ENCODE measurements at places on chromosomes 11 and 22.
A peak's percentile ranks its signal among the peaks of the same experiment; 100 is the strongest.

- DNase-seq: no peak
Observed at GRCh38 chr11:43905813-43906241, 25.2 kb downstream of the ALKBH3 start.

- no peak for DNase-seq
Observed at GRCh38 chr22:38415561-38416321, 39.3 kb downstream of the KCNJ4 start.

DNA sequence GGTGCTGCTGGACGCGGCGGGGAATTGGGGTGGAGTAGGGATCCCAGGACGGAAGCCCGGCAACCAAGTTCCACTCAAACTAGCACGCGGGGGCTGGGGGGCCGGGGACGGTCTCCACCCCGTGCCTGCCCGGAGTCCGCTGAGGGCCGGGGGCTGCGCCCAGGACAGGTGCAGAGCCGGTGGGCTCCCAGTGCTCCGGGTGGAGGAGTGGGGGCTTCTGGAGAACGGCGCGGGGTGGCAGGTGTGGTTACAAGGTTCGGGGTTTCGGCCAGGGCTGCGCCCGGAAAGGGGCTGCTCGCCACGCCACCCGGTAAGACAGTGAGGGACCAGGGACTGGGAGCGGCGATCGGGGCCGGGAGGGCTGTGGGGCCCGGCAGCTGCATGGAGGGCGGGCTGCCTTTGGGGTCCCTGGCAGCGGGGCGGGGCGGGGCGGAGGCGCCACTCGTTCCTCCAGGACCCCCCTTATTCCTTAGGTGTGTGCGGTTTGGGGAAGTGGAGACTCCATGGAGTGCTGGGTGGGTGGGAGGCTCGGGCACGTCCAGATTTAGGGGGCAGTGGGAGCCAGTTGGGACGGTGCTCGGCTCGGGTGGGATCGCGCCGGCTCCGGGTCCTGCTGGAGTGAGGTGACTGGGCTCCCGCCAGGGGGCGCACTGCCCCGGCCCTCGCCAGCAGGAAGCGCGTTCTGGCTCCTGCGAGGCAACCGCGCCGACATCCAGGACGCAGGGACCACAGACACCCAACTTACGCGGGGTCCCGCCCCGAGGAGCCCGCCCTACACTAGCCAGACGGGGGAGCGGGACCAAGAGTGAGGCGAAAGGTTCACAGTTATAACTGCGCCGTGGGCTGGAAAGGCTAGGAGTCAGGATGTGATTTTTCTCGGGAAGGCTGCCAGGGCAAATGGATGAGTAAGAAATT is 868 bp downstream of the TSPAN18 start:
- DNase-seq: peak; percentile 77

DNA sequence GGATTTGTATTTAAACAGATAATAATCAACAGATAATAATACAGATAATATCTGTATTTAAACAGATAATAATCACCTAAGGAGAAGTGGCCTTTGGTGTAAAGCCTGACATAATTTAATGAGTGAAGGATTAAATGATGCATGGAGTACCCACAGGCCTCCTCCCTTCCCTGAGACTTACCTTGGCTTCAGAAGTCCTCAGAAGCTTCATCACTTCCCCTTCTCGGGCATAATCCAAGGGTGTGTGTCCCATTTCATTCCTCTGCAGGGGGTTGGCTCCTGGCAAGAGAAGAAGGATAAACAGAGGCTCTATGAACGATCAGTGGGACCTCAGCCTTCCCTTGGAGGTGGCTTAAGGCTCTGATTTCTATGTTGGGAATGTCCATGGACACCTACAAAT is 85.5 kb upstream of the PHOX2A start:
- DNase-seq: peak; percentile 71

GRCh38 chr22:49480896-49481658 is 346.6 kb downstream of the BRD1 start:
- no peak for DNase-seq

DNA sequence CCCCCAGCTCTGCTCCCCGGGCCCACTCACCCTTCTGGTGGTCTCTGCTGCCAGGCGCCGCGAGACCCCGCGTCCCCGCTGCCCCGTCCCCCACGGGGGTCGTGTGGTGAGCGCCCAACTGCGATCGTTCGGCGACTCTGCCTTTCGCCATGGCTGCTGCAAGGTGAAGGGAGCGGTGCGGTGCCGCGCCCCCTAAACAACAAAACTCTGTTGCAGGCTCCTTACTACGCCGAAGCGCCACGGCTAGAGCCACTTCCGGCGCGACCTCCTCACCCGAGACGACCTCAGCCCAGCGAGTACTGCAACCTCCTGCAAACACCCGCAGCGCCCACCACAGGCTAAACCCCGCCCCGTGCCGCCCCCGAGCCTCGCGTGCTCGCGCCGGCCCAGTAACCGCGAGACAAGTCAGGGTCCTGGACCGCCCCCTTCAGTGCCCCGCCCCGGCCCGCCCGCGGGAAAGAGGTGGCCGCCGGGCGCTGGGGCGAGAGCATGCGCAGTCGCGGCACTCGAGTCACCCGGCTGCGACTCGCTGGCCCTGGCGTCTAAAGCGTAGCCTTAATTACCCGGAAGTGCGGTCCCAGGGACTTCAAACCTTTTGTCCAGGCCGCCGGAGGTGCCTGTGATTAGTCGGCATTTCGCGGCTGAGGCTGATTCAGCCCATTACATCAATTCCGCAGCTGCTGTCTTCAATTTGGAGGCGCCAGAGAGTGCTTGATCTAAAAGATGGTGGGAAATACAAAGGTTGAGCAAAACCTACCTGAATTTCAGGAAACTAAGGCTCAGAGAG is at the start of gene TMEM41B:
Gene TMEM41B, minus strand, starts transcription at position 303 of the 787 bp plus-strand sequence. Its CDS starts 152 bp downstream, at position 151.
- peak; percentile 99 for DNase-seq

- no peak for DNase-seq
Observed at GRCh38 chr11:44017443-44018126, 30.2 kb upstream of the ACCSL start.

GRCh38 chr22:49132009-49132408 is 695.7 kb downstream of the BRD1 start:
- DNase-seq: no peak

- peak; percentile 66 for DNase-seq
Observed at GRCh38 chr22:46504584-46504983, 32.8 kb downstream of the CELSR1 start.

- no peak for DNase-seq
Observed at GRCh38 chr22:47098121-47098520, 335.7 kb downstream of the TBC1D22A start.

DNA sequence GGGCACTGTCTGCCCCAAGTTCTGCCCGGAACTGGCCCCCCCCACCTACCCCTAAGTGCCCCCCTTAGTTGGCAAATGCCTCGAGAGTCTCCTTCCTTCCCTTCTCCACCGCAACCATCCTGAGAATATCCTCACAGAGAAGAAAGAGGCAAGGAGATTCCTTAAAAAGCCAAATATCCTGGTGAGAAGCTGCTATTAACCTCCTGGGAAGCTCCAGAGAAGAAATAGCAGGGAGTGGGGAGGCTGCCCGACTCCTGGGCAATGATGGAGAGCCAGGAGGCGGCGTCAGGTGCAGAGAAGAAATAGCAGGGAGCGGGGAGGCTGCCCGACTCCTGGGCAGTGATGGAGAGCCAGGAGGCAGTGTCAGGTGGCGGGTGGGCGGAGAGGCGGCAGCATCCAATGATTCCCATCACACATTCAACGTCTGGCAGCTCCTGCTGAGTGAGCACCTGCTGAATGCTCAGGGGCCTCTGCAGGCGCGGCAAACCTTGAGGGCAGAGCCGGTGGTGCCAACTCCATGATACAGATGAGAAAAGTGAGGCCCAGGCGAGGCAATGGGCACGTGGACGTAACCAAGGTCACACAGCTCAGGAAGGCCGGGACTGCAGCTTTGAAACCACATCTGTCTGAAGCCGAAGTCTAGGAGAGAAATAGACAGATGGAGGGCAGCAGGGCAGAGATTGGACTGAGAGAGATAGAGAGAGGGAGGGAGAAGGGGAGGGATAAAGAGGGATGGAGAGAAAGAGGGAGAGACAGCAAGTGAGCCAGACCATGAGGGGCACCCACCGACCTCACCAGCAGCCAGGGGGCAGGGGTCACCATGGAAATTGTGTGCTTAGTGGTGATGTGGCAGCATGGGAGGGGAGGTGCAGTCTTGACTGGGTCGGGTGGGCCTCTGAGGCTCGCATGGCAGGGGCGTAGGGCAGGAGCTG is 58.3 kb downstream of the CYTH4 start:
- DNase-seq: no peak

- DNase-seq: no peak
Observed at GRCh38 chr22:37781434-37782059, 26.2 kb upstream of the GCAT start.

GRCh38 chr11:66745356-66746235 is 16.6 kb upstream of the SPTBN2 start:
- DNase-seq: peak; percentile 67

GRCh38 chr11:41039592-41039991 is 419.9 kb downstream of the LRRC4C start:
- DNase-seq: no peak

GRCh38 chr22:47084226-47084625 is 321.8 kb downstream of the TBC1D22A start:
- no peak for DNase-seq

- no peak for DNase-seq
Observed at GRCh38 chr11:372809-373715, 3.8 kb downstream of the B4GALNT4 start.

- no peak for DNase-seq
Observed at GRCh38 chr11:78189851-78190250, 1.1 kb downstream of the USP35 start.

DNA sequence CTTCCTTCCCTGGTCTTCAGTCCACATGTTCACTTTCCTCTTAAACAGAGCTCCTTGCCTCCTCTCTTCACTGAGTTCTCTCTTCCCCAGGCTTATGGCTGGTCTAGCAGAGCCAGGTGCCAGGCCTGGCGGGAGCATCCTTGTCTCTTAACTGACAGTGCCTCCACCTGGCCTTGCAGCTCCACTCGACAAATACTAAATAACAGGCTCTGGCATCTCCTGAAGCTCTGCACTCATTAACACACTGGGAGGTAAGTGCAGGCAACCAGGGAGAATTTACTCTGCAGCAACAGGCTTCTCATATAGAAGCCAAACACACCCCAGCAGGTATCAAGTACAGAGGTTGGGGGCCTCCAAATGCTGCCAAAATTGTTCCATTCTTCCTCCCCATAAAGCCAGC is 438.1 kb downstream of the SOX6 start:
- DNase-seq: no peak
